Cardiac septum (tissue), 1 donor: ENCODE measurements at places on chromosomes 3 and 15. TPM values are rescaled to one million over a fixed set of nuclear protein-coding genes. Genes with fewer than 3 reads are reported as not detected.

Gene PLAAT1
- 9.2 TPM for total RNA-seq

DNA sequence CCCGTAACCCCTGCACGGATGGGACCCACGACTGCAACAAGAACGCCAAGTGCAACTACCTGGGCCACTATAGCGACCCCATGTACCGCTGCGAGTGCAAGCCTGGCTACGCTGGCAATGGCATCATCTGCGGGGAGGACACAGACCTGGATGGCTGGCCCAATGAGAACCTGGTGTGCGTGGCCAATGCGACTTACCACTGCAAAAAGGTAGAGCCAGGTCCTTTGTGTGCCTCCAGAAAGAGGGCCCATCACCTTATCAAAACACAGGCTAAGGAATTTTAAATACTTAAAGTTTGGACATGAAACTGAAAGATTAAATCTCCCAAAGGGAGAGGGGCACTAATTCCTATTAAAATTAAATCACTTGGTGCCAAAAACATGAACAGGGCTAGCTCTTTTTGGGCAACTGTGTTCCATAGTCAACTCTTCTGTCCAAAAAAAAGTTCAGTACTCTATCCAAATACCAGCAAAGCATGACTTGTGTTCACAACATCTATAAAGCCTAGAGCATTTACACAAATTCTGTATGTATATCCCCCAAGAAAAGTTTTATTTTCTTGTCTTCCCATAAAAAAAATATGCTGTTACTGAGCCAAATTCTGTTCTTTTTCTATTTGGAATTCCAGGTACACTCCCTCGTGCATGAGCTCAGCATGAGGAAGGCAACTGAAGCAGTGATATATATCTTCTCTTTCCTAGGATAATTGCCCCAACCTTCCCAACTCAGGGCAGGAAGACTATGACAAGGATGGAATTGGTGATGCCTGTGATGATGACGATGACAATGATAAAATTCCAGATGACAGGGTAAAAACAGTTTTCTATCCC lies 9.2 kb downstream of the THBS1 start:
- no peak for DNase-seq

- DNase-seq: no peak
Measured at GRCh38 chr3:195219351-195220230, 51.4 kb downstream of the XXYLT1 start.

DNA sequence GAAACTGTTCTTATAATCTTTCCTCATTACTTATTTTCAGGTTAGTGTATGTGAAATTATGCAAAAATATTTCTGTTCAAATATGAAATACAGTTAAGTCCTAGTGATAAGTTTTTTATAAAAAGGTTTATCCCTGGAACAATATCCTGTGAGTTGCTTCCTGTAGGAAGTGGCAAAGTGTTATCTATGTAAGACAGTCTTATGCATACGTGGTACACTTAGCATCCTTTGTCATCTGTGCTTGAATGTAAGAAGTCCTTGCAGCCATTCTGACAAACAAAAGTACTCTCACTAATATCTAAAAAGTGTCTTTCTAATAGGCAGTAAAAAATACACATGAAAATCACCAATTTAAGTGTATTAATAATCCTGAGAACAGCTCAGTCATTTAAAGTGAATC lies 372.5 kb upstream of the BCHE start:
- no peak for DNase-seq

GRCh38 chr3:31166249-31166885 lies 271.9 kb upstream of the GADL1 start:
- DNase-seq: no peak
